NCI-H510A (cell line): ENCODE measurements at places on chromosomes 2 and 18.

GRCh38 chr2:21422724-21423522 is 299.2 kb downstream of the TDRD15 start:
- DNase-seq = no peak

GRCh38 chr2:54122939-54123338 is 7.5 kb downstream of the ACYP2 start:
- DNase-seq = no peak

GRCh38 chr18:33467531-33467930 is 27.0 kb upstream of the CCDC178 start:
- no peak for DNase-seq

DNA sequence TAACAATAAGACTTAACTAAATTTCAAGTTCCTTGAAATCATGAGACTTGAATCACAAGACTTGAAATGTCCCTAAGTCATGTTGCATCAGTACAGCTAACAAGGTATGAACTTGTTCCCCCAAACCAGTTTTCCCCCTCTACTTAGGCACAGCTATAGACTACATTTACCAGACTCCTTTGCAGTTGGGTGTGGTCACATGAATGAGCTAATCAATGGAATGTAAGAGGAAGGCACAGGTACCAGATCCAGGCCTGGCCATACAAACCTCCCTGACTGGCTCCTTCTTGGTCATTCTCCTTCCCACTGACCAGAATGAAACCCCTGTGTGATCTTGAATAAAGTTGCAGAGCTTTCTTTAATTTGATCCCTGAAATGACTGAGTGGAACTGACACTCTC is 77.8 kb downstream of the DNER start:
- DNase-seq = no peak

- no peak for DNase-seq
These were observed 21.9 kb downstream of the GATA6 start for GRCh38 chr18:22191346-22191695.

- no peak for DNase-seq
These were observed 18.8 kb downstream of the HJURP start for GRCh38 chr2:233835230-233836186.

GRCh38 chr2:86785456-86785855 is 5.3 kb downstream of the CD8A start:
- DNase-seq = no peak

- DNase-seq = no peak
These were observed 65.4 kb upstream of the NABP1 start for GRCh38 chr2:191612496-191612895.

DNA sequence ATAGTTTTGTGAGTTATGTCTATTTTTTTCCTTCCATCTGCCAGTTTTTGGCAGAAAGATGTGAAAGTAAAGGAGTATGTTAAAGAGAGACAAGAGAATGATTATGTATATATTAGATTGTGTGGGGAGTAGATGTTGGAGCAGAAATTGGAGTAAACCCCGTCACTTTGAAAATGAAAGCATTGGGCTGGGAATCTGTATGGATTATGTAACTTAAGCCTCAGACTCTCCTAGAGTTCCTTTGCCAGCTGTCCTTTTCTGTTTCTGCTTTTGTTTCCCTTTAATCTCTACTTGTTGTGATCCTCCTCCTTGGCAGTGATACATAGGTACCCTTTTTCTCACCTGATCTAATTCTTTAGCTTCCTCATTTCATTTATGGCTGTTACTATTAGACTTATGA is 19.2 kb downstream of the CCDC138 start:
- DNase-seq = no peak

DNA sequence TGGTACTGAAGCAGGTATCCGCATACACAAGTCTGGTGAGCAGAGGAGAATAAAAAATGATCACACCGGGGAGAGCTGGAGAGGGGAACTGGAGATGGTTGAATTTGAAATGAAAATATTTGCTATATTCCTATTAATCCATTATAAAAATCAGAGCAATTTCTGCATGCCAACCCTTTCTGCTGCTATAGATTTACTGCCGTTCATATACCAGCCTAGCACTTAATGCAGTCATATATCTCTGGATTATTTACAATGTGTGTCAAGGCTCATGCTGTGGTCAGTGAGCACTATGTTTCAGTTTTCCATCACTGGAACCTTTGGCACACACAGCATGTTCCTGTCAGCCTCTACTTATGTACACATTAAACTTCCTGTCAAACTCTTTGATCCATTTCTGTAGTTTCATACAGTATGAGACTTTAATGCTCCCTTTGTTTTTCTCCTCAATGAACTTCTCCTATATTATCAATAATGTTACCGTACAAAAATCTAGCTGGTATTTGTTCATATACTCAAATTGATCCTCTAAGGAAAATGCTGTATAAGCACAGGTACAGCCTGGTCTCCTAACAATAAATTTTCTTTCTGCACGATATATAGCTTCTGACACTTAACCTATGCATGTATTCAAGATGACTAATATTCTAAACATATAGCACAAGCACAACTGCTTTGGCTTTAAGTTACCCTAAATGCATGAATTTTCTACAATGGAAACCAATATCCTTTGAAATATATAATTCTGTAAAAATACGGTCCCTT is 36.7 kb downstream of the FANCL start:
- no peak for DNase-seq

- no peak for DNase-seq
These were observed 42.5 kb upstream of the MAT2A start for GRCh38 chr2:85496436-85496835.

- no peak for DNase-seq
These were observed 125.5 kb downstream of the DYSF start for GRCh38 chr2:71578767-71579342.

GRCh38 chr2:17788773-17789172 is 27.5 kb upstream of the MSGN1 start:
- DNase-seq = no peak

- no peak for DNase-seq
These were observed 287.4 kb downstream of the PRKCE start for GRCh38 chr2:45938649-45939511.

- no peak for DNase-seq
These were observed 23.0 kb downstream of the CYTIP start for GRCh38 chr2:157420771-157421323.

- DNase-seq = peak; percentile 12
These were observed 31.4 kb downstream of the FOSL2 start for GRCh38 chr2:28423856-28424605.

DNA sequence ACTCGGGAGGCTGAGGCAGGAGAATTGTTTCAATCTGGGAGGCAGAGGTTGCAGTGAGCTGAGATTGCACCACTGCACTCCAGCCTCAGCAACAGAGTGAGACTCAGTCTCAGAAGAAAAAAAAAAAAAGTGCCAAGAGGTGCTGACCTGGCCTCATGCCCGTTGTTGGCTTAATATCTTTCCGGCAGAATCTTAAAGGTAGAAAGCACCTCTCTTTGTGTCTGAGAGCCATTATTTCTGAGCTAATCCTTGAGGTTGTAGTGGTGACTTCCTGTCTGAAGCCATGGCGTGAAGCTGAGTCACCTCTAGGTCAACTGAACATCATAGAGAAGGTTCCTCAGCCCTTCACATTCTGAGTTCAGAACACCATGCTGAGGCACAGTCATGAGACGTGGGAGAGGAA is 60.4 kb downstream of the WDSUB1 start:
- DNase-seq = no peak

GRCh38 chr2:147630585-147630984 is 214.2 kb upstream of the ACVR2A start:
- no peak for DNase-seq

DNA sequence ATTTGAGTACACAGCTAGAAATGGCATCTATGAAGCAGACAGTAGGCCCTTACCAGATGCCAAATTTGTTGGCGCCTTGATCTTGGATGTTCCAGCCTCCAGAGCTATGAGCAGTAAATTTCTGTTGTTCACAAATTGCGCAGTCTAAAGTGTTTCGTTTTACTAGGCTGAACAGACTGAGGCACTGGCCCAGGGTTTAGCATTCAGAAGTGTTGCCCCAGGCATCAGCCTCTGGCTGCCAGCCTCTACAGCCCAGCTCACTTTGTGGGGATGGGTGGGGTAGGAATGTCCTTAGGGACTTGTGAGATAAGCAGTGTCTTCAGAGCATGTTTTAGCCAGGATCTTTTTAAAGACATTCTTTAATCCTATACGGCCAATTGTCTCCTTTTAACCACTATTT is 51.5 kb upstream of the MGAT5 start:
- DNase-seq = no peak

GRCh38 chr2:3036432-3037125 is 341.0 kb downstream of the EIPR1 start:
- DNase-seq = no peak

DNA sequence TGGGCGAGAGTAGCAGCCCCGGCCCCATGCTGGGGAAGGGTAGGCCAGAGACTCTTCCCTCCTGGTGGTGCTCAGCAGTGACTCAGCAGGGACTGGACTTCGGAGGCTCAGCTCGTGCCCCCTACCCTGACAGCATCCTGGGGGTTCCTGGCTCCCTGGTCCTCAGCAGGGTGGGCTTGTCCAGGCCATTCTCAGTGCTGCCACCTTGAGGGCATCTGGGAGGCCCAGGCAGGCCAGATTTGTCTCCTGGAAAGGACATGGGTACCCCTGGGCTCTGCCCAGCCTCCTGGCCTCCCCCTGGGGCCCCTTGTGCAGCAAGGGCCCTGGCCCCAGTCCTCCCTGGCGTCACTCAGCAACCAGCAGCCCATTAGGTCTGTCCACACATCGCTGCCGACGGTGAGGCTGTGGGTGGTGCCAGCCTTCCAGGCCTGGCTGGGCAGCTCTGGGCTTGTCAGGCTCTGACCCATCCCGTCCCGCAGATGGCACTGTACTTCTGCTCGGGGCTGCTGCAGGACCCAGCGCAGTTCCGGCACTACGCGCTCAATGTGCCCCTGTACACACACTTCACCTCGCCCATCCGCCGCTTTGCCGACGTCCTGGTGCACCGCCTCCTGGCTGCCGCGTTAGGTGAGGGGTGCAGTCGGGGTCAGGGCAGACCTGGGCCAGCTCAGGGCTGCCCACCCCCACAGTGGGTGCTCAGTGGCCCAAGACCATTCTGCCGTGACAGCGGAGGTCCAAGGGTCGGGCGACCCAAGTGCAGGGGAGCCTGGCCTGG is 45.0 kb upstream of the ALPP start:
- no peak for DNase-seq

GRCh38 chr2:85578243-85579180 is 1.1 kb downstream of the VAMP8 start:
- DNase-seq = no peak

DNA sequence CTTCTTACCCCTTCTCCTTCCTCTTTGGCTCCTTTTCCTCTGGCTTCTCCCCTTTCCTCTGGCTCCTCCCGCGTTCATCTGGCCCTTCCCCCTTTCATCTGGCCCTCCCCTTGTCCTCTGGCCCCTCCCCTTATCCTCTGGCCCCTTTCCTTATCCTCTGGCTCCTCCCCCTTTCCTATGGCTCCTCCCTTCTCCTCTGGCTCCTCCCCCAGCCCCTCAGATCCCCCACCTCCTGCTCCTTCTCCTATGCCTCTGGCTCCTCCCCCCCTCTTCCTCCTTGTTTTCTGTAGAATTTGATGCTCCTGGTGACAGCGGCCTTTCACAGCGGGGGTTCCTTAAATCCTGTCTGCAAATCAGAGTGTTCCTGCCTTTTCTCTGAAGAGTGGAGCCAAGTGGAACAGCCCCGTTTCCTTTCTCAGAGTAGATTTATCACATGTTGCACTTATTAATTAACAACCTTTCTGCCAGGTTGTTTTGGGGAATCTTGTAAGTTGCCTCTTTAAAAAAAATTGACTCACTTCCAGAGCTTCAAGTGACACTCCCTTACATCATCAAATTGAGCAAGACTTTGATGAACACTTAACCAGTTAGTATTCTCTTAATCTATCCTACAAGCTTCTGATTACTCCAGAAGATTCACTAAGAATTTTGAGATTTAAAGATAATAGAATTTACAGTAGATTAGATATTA is 27.9 kb downstream of the FABP1 start:
- DNase-seq = no peak

DNA sequence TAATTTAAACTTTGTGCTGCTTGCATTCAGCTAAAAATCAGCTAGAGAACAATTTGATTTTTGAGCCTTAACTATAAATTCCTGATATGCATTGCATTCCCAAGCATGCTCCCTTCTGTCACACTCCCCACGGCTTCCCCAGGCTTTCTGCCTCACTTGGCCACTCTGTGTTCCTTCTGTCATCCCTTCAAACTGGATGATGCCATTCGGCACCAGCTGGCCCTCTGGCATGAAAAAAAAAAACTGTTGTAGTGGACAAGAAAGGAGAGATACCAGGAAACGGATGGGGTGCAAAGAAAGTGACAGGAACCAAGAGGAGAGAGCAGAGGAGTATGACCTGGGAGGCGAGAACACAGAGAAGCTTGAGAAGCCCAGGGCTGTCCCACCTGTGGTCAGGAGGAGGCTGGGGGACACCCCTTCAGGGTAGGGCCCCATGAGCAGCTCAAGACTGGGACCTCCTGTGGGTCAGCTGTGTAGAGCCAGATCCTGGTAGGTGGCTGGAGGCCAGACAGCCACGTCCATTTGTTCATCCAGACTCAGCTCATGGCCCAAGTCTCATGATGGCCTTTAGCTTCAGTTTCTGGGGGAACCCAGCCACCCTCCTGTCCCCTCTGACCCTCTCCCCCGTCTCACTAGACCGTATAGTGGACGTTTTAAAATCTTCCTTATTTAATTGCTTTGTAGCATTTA is 211.8 kb downstream of the GBX2 start:
- DNase-seq = no peak
